ENCODE measurements at places on chromosomes 12 and 14. TPM values are rescaled to one million over a fixed set of nuclear protein-coding genes. Genes with fewer than 3 reads are reported as not detected.

KRT83 gene
- total RNA-seq, result not detected

IFNG gene
- 15.7 TPM for total RNA-seq

MYF5 gene
- total RNA-seq, result not detected

FCF1 gene
- 66.6 TPM for total RNA-seq

CHST11 gene
- total RNA-seq, result 31.9 TPM

IL25 gene
- total RNA-seq, result not detected

ALDH1L2 gene
- 0.99 TPM for total RNA-seq

KCNJ8 gene
- not detected for total RNA-seq

REC8 gene
- 80.5 TPM for total RNA-seq

ENDOU gene
- not detected for total RNA-seq

POTEM gene
- not detected for total RNA-seq

PKP2 gene
- total RNA-seq, result not detected

CIROP gene
- not detected for total RNA-seq
